ENCODE measurements at places on chromosomes 3 and 15. TPM values are rescaled to one million over a fixed set of nuclear protein-coding genes. Genes with fewer than 3 reads are reported as not detected.

GRCh38 chr3:123535580-123535979 lies 49.3 kb downstream of the HACD2 start:
- DNase-seq, result no peak

DNA sequence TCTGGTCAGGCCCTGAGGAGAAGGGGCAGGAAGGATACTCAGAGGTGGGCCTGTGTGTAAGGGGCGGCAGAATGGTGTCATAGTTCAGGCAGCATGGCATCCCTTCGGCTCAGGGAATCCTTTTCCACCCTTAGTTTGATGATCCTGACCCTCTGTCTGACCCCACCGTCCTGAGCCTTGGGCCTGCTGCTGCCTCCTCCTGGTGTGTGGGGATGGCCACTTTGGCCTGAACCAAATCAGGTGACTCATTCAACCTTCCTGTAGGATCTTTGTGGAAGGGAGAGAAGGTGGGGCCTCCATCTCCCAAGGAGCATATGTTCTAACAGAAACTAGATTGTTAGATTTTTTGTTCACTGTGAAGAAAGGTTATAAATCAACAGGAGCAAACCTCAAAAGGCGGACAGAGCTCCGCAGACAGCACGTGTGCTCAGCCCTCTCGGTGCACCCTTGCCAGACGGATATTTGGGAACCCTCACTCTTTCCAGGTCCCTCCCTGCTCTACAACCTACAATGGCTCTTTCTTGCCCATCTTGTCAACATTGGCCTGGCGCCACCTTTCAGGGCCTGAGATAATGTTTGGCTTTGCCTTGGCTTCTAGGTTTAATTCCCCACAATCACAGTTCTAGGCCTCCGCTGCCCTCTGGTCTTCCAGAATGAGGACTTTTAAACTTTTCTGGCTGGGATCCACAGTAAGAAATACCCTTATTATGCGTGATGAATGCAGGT lies 21.7 kb downstream of the THSD4 start:
- DNase-seq, result no peak

SLC2A2 gene
- not detected for total RNA-seq

NTRK3 gene
- total RNA-seq, result 52.3 TPM

DNA sequence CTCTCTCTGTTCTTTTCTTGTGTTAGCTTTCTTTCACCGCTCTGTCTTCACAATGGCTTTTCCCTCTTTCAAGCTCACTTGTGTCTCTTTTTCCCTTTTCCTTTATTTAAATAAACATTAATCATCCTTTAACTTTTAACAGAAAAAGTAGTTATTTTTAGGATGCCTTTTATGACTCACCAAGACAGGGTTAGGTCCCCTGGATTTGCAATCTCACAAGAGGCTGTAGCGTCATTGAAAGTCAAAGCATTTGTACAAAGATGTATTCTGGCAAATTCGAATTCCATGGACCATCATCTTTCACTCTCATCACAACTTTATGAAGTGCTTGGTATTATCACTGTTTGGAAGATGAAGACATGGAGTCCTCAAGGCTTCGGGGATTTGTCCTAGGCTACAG lies 34.8 kb upstream of the MCTP2 start:
- no peak for DNase-seq

PDCD10 gene
- total RNA-seq, result 70.0 TPM

DNA sequence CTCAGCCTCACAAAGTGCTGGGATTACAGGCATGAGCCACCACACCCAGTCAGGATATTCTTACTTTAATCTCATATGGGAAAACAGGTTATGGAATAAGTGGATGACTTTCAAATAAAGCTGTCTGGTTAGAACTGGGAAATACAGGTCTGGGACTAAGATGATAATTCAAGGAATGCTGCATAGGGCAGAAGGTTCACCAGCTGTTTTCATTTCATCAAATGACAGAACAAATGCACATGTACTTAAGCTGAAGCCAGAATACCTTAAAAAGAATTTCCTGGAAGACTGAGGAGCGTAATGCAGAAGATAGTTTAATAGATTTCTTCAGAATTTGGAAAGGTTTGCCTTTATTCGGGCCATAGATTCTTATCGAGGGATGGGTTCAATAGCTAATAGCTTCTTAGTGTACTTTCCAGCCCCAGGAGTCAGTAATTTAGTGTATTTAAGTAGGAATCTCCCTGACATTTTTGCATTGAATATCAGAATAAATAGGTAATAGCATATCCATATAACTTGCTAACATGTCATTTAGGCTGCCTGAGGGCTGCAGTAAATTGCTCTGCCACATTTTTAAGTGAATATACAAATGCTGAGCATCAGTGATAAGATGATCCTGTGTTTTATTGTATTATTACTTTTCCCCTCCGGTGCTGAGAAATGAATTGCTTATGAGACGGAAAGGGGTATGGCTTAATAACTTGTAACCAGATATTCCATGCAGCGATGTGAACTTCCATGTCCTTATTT lies 40.3 kb upstream of the ZNF770 start:
- no peak for DNase-seq

DNA sequence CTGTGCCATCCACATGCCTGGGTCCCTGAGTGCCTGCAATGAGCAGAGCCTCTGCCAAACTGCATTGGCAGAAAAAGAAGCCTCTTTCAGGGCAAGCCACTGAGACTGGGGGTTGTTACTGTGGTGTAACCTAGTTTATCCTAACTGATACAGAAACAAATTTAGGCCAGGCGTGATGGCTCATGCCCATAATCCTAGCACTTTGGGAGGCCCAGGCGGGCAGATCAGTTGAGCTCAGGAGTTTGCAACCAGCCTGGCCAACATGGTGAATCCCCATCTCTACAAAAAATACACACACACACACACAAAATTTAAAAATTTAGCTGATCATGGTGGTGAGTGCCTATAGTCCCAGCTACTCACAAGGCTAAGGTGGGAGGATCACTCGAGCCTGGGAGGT lies 221.6 kb downstream of the TBC1D2B start:
- no peak for DNase-seq

DNA sequence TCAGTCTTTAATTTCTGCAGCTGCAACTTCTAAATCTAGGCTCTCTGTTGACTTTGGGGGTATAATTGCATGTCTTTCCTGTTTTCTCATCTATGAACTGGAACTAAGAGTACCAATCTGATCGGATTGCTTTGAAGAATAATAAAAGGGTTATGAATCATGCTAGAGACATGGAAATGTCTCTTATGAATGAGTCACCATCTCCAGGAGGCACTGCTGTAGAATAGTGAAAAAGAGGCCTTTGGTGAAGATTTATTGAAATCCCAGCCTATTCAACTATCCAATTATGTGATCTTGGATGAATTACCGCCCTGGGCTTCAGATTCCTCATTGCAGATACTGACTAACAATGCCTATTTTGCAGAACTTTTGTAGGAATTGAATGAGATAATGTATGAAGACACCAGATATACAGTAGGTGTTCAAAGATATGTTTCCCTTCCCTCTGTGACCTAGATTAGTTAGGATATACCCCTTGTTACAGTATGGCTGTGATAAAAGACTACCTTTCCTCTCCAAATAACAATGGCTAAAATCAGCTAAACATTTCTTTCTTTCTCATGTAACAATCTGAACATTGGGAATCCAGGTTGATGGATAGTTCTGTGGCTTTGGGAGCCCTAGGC lies 11.5 kb upstream of the CMTM8 start:
- DNase-seq, result no peak

CNTN6 gene
- total RNA-seq, result 4.7 TPM

DNA sequence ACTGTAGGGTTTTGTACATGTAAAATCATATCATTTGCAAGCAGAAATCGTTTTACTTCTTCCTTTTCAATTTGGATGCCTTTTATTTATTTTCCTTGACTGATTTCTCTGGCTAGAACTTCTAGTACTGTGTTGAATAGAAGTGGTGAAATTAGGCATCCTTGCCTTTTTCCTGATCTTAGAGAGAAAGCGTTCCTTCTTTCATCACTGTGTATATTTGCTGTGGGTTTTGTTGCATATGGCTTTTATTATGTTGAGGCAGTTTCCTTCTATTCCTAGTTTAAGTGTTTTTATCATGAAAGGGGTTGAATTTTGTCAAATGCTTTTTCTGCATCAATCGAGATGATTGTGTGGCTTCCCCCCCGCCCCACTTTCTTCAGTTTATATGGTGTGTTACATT lies 140.9 kb downstream of the ATG7 start:
- DNase-seq, result no peak

IL20RB gene
- 0.62 TPM for total RNA-seq

SNTN gene
- not detected for total RNA-seq

- DNase-seq, result no peak
Observed at GRCh38 chr3:183027276-183027675, 46.9 kb upstream of the DCUN1D1 start.

ETFA gene
- 66.3 TPM for total RNA-seq

DNA sequence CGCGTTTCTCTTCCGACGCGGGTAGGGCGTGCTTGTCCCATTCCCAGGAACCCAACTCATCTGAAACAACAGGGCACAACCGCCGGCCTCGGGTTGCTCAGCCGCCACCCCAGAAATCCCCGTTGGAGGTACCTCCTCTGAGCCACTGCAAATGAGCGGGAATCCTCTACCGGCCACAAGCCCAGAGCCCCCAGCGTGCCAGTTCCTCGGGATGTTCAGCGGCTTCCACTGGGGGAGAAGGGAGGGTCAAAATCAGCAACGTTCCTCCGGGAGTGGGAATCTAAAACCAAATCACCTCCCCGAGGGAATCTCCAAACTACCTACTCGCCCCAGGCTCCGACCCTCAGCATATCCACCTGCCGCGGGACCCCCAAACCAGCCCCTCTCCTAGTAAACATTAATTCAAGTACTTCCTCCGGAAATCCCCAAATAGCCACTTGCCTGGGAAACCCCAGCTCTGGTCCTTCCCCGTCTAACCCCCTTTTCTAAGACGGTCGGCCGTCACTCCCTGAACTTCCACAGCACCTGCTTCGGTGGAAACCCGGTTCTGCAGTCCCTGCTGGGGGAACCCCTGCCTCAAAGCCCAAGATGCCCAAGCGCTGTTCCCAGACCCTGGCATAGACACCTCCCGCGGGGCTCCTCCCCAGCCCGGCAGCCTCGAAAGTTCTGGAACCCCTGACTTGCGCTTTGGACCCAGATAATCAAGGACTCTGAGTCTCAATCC lies 887 bp downstream of the OXTR start:
- DNase-seq, result no peak

GRCh38 chr3:167406876-167407492 lies 26.9 kb upstream of the ZBBX start:
- DNase-seq, result peak; percentile 71

DNA sequence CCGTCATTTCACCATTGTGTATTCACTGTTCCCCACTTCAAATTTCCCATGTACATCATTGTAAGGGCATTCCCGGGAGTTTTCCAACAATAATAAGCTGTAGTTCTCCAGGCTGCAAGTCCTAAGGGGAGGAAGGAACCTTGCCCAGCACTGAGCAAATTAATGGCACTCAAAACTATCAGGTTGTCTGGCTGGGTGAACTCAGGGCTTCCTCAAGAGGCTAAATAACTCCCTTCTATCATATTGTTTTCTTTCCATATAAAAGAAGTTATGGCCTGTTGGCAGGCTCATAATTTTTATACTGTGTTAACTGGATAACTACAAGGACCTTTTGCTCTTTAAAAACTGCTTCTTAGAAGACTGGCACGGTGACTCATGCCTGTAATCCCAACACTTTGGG lies 71.4 kb downstream of the SEMA6D start:
- DNase-seq, result no peak

DNA sequence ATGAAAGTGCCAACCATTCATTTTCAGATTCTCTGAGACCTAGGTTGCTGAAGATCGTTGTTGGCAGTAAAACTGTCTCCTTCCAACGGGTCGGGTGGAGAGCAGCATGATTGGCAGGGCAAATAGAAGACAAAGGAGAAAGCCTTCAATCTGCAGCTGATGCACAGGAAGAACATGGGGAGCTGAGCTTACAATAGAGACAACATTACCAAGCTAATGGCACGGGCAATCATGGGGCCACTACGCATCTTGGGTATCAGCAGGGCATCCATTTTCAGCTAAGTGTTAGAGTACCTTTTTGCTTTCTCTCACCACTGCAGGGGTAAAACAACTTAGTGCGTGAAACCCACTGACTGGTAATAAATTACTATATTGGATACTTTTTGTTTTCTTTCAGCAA lies 114.8 kb downstream of the WDR72 start:
- no peak for DNase-seq

GRCh38 chr3:101778385-101779046 lies 495 bp upstream of the NXPE3 start:
- no peak for DNase-seq

CPA3 gene
- total RNA-seq, result not detected

COL6A5 gene
- total RNA-seq, result under 0.01 TPM

CCRL2 gene
- 1.1 TPM for total RNA-seq

NCKIPSD gene
- total RNA-seq, result 8.4 TPM

DNA sequence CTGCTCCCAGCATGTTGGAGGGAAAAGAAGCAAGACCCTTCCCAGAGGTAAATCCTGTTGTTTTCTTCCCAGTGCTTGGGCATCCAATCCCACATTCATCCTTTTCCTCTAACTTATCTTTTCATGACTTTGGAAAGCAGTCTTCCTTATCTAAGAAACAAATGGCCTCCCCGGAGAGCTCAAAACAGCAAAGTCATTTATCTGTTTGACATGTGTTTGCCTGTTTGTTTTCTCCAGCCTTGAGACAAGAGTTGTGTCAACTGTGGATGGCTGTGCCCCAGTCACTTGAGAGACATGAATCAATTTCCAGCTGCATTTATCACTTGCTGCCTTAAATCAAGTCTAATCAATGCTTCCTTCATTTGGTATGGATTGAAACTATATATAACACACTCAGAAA lies 103.9 kb downstream of the SHQ1 start:
- DNase-seq, result no peak

INKA1 gene
- total RNA-seq, result 12.3 TPM

- no peak for DNase-seq
Observed at GRCh38 chr15:69963385-69963784, 134.3 kb downstream of the TLE3 start.
